ENCODE measurements at places on chromosomes 6 and 20.
A peak's percentile ranks its signal among the peaks of the same experiment; 100 is the strongest.

DNA sequence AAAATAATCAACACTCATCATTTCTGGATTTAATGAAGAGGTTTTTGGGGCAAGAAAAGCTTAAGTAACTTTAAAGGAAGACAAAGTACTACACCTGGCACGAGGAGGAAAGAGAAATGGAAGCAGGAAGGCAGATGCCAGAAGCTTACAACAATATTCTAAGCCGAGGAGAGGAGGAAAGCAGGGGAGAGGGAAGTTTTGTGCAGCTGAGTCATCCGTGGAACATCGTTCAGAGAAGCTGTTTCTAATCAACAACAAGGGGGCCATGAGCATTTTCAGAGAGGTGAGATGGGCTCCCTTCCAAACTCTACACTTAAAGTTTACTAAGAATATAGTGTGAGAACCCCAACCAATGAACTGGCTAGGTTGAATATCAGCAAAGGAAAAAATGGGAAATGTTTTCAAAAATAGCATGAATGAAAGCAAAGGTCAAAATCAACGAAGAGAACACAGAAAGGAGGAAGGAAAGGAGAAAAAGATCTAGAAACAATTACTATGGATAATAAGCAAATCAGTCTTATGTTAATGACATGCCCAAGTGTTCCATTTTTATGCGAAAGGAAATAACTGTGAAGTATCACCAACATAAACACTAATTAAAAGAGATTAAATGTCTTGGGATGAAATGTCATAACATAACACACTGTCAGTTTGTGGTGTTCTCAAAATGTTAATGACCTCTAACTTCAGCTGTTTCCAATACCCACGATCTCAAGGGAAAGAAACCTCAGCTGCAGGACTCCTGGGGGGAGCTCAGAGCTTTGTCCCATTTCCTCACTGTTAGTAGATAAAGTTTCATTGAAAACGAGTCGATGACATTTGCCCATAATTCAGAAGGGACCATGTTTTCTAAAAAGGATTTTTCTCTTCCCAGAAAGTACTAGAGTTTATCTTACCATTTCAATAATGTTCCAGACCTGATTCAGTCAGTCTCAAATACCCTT, 203.4 kb upstream of the STXBP5 start:
- no peak for DNase-seq

GRCh38 chr6:168493976-168494375, 53.0 kb downstream of the SMOC2 start:
- no peak for DNase-seq

DNA sequence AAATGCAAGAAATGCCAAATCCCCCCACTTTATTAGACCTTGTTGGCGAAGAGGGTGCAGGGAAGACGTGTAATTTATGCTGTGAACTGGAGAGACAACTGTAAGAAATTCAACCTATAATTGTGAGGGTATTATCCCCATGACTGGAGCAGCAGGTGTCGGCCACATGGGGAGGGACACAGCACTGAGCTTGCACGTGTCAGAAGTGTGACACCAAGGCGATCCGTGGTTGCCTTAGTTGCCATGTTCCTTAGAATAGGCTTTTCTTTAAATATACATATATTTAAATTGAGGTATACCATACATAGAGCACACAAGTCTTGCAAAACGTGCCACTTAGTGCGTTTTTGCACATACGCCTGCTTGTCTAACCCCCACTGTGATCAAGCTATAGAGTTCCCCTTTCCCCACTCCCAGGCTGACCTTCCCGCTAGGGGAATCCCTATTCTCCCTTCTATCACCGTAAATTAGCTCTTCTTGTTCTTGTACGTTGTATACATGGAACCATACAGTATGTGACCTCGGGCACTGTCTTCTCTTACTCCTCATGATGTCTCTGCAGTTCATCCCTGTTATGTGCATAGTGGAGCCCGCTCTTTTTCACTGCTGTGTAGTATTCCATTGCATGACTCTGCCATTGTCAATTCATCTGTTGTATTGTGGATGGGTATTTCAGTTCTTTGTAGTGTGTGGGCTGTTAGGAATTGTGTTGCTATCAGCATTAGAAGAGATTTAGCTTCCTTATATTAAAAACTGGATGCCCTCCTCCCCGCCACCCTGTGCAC, 81.6 kb upstream of the PMEPA1 start:
- no peak for DNase-seq

- peak; percentile 54 for DNase-seq
These were observed 1.8 kb downstream of the MYT1 start for GRCh38 chr20:64165866-64166600.

DNA sequence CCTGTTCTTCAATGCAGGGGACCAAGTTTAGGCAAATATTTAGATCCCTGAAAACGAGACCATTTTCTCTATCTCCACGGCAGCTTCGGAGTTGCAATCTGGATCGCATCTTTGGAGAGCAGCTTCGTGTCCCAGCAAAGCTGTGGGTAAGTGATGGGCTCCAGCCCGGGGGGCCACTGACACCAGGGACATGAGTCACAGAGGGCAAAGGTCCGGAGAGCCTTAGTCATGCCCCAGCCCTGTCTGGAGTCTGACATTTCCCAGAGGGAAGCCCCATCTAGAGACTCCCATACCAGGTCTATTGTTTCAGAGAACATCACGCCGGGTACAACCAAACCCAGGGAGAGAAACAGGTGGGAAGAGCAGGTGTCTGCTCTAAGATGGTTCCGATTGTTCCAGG, 95.9 kb downstream of the NFATC2 start:
- peak; percentile 32 for DNase-seq

DNA sequence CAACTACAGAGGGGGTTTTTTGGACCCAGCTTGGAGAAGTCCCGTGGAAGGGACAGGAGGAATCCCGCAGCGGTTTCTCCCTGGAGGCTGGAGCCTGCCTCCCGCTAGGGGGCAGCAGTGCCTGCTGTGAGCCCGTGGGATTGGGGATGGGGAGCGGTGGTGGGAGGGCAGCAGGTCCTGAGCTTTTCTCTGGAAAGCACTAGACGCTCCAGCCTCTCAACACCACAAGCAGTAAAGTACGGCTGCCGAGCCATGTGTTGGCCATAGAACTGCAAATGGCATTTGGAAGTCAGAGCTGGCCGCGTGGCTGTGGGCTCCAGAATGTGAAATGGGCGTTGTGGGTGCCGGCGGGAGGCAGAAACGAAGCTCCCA, 47.8 kb downstream of the GMPR start:
- DNase-seq = peak; percentile 76

GRCh38 chr6:137246164-137246563, 27.0 kb upstream of the IFNGR1 start:
- DNase-seq = no peak

- DNase-seq = no peak
These were observed 1.1 kb upstream of the VARS2 start for GRCh38 chr6:30912746-30913520.

GRCh38 chr6:25844518-25844917, 12.7 kb upstream of the SLC17A1 start:
- peak; percentile 7 for DNase-seq

DNA sequence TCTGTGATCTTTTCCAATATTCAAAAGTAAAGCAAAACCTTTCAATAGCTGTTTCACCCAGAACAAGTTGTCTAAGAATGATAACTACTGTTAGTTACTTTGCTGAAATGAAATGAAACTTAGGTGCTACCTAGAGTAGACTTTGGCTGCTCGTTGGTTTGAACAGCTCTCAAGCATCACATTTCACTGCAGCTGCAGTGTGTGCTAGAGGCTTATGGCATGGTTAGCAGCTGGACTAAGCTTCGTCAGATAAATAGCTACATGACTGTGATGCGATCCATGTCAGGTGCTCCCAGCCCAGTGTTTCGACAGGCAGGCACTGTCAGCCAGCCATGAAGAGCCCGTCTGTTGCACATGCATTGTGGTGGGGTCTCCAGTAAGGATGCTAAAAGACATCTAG, 201.1 kb downstream of the TFAP2B start:
- DNase-seq = peak; percentile 14

- DNase-seq = peak; percentile 60
These were observed 60.9 kb downstream of the BCAS4 start for GRCh38 chr20:50855498-50856474.

DNA sequence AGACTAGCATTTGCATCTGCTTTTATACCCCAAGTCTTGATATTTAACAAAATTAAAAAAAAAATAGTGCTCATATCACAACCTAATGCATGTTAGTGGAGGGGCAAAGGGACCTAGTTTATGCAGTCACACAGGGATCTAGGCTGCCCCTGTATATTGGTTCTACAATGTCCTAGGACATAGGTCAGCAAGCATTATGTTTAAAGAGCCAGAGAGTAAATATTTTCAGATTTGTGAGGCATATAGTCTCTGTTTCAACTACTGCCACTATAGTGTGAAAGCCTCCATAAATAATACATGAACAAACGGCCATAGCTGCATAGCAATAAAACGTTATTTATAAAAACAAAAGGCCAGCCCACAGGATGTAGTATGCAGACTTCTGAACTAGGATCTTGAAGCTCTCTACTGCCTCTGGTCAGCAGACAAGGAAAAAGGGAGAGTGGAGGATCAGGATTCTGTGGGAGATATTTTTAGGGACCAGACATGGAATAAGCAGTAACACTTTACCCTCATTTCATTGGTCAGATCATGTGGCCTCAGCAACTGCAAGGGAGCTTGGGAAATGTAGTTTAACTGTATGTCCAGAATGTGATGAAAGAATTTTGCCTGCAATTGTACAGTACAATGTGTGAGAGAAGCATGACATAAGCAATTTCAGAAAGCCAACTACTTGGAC, 414.2 kb upstream of the SPTLC3 start:
- peak; percentile 31 for DNase-seq

GRCh38 chr6:3911130-3911529, 62.0 kb downstream of the FAM50B start:
- no peak for DNase-seq

GRCh38 chr20:4667836-4668235, 53.9 kb upstream of the PRND start:
- no peak for DNase-seq

GRCh38 chr20:10992731-10993130, 318.9 kb upstream of the JAG1 start:
- DNase-seq = no peak

DNA sequence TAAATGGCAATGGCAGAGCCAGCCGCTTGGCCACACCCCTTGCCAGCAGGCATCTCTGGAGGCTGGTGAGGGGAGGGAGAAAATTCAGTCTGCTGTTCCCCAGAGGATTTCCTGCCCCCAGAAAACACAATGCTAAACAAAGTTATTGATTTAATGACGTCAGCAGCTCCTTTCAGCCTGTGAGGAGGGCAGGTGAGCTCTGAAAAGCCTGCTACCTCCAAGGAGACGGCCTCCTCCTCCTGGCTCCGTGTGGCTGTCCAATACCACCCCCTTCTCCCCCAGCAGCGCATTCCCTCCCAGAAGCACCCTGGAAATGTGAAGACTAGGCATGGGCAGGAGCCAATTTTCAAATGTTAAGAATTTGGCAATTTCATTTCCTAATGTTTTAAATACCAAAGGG, 393.1 kb downstream of the ZFAND3 start:
- peak; percentile 41 for DNase-seq

DNA sequence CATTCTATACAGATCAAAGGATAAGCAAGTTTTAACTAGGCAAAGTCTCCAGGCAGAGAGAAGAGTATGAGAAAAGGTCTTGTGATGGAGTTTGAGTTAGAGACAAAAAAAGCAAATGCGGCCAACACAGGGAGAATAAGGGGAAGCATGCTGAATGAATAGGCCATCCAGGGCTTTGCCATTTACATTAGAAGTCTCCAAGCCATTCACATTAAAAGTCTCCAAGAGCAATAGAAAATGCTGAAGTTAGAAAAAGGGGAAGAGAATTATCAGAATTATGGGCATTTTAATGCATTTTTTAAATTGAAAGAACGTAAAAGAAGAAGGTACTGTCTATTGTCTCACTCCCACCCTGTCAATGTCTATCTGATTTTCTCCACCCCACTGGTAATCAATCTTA, 49.4 kb downstream of the PDSS2 start:
- DNase-seq = no peak

DNA sequence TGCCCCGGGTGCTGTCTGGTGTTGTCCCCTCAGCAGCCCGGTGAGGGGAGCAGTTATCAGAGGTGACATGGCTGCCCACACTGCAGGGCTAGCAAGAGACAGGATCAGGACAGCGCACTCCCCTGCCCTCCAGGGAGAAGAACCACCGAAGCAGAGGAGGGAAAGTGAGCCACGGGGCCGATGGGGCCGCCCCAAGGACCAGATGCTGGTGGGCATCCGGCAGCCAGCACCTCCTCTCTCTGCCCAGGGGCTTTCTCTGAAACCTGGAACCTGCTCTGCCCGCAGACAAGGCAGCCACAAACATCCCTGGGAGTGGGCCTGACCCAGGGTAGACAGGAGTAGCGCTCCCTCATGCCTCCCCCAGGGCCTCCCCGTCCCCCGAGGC, 163.0 kb upstream of the CST7 start:
- no peak for DNase-seq

- no peak for DNase-seq
These were observed 15.9 kb downstream of the TMEM200A start for GRCh38 chr6:130381459-130382380.

- no peak for DNase-seq
These were observed 25.4 kb downstream of the TTLL2 start for GRCh38 chr6:167350275-167350696.

- no peak for DNase-seq
These were observed 744 bp downstream of the KIF25 start for GRCh38 chr6:167998215-167998614.

GRCh38 chr6:125512621-125513020, 210.9 kb upstream of the HDDC2 start:
- no peak for DNase-seq

GRCh38 chr6:146767632-146768031, 168.9 kb downstream of the ADGB start:
- no peak for DNase-seq

GRCh38 chr6:125910527-125910926, 46.0 kb upstream of the HINT3 start:
- DNase-seq = no peak

- DNase-seq = no peak
These were observed 126.0 kb upstream of the LRFN2 start for GRCh38 chr6:40713002-40713719.

DNA sequence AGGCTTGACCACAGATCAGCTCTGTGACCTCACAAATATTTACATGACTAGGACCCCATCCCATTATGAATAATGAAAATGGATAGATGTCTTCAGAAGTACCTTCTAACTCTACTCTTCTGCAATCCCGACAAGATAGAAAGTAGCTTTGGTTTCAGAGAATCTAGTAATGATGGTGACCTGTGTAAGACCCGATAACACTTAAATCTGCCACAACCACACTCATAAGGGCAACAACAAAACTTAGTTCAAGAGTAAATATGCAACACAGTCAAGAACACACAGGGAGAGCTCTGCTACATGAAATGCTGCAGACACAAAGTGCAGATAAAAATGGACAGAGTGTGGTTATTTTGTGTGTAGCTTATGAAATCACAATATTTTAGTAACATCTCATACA, 9.6 kb downstream of the CHD6 start:
- no peak for DNase-seq

- DNase-seq = no peak
These were observed 16.3 kb upstream of the HM13 start for GRCh38 chr20:31497838-31498540.

- no peak for DNase-seq
These were observed 205.3 kb upstream of the ASCC3 start for GRCh38 chr6:101086473-101086872.

GRCh38 chr6:127564761-127565160, 12.2 kb upstream of the C6orf58 start:
- no peak for DNase-seq

All from BE2C (cell line).